ENCODE measurements at places on chromosomes 6 and 20.

- DNase-seq: no peak
- no peak overlapping the region for H3K4me3 ChIP-seq
- H3K4me1 ChIP-seq: no peaks in the 10 kb centered on the region
Measured at GRCh38 chr20:6708010-6708409, 59.5 kb upstream of the BMP2 start.

DNA sequence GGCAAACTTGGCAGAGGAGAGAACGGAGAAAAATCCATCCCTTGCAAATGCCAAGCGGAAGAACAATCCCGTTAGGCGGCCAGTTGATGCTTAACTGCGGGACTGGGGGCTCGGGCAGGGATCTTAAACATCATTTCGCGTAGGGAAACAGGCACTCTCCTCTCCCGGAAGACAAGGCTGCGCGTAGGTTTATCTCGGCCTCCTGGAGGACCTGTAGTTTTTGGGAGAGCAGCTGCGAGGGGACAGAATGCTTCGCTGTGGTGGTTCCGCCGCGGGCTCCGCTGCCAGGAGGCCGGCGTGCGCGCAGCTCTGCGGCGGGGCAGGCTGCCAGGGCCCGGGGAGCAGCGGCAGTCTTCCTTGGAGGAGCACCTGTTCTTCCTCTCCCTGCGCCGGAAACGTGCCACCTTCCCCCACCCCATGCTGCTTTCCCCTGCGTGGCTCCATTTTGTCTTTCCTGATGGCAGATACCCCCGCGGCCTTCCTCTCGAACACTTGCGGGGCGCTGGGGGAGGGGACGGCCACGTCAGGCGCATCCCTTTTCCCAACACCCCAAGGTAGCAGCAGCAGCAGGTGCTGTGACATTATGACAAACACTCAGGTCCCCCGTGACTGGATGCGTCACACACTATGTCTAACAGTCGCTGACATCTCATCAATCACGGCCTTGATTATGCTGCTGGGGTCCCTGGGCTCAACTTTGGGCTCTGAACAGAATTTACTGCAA lies 230.7 kb upstream of the BTBD3 start:
- H3K36me3 ChIP-seq: no peaks in the 10 kb centered on the region
- H3K4me1 ChIP-seq: no peaks in the 10 kb centered on the region
- no peak overlapping the region for H3K27ac ChIP-seq
- no peak for DNase-seq
- H3K4me3 ChIP-seq: no peak overlapping the region

DNA sequence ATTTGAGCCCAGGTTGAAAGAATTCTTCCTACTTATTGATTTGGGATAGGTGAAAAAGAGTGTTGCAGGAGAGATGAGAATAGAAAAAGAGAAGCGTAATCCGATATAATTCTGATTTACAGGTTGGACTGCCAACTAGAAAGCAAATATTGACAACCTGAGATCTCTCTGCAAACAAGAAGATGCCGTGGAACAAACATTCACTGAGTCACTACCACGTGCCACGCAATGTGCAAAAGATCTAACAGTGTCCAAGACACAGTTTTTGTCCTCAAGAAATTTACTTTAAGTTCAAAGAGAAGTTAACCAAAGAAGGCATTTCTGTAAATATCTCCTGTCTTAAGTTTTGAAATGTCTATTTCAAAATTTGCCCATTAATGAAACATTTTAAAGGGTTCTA lies 578.0 kb upstream of the ARID1B start:
- H3K4me1 ChIP-seq: peaks cover 6% of the 10 kb centered on the region
- H3K27ac ChIP-seq: no peak overlapping the region
- no peak for DNase-seq
- H3K27me3 ChIP-seq: peaks cover 4% of the 10 kb centered on the region
- H3K36me3 ChIP-seq: peaks cover 3% of the 10 kb centered on the region
- no peak overlapping the region for H3K4me3 ChIP-seq

DNA sequence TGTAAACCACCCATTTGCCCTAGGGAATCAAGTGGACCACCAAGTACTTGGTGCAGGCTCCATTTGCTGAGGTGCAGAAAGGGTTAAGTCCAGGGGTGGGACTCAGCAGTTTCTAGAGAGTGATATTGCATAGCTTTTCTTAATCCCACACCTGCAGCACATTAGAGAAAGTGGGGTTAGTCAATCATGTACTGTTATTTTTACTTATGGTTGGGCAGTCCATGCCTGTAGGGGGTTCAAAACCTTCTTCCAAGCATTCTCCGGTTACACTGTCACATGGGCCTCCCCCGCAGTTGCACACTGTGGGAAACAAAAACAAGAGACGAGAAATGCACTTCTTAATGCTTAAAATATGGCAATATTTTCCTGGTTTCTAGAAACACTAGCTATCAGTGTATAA lies 65.5 kb downstream of the LAMA4 start:
- H3K36me3 ChIP-seq: no peaks in the 10 kb centered on the region
- H3K27ac ChIP-seq: no peak overlapping the region
- H3K4me1 ChIP-seq: peaks cover 2% of the 10 kb centered on the region
- H3K27me3 ChIP-seq: peaks cover 13% of the 10 kb centered on the region
- H3K4me3 ChIP-seq: no peak overlapping the region
- no peak for DNase-seq

GRCh38 chr6:155158030-155158843 lies 105.6 kb upstream of the CLDN20 start:
- no peak overlapping the region for H3K27ac ChIP-seq
- no peaks in the 10 kb centered on the region for H3K36me3 ChIP-seq
- H3K4me3 ChIP-seq: no peak overlapping the region
- peaks cover 9% of the 10 kb centered on the region for H3K27me3 ChIP-seq
- no peak for DNase-seq

Measured in memory B cell (primary cell).